ENCODE measurements at places on chromosomes 1 and 21.
A peak's percentile ranks its signal among the peaks of the same experiment; 100 is the strongest.

- no peak for DNase-seq
These were observed 90.2 kb downstream of the ESRRG start for GRCh38 chr1:216632980-216633379.

DNA sequence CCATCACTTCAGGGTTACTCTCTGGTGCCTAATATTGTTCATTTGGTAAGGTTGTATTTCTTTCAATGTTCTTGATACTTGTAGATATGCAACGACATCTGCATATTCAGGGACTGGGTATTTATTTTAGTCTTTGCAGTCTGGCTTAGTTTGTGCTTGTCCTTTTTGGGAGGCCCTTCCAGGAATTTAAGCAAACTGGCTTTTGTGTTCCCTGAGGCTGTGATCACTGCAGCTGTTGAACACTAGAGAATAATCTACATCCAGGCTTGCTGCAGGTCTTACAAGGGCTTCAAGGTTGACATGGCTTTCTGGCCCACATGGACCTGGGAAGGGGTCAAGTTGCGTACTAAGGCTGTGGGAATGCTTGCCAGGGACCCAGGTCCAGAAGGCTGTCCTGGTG lies 72.1 kb downstream of the CCDC18 start:
- DNase-seq = no peak

GRCh38 chr1:84000954-84001495 lies 2.1 kb upstream of the TTLL7 start:
- peak; percentile 33 for DNase-seq

DNA sequence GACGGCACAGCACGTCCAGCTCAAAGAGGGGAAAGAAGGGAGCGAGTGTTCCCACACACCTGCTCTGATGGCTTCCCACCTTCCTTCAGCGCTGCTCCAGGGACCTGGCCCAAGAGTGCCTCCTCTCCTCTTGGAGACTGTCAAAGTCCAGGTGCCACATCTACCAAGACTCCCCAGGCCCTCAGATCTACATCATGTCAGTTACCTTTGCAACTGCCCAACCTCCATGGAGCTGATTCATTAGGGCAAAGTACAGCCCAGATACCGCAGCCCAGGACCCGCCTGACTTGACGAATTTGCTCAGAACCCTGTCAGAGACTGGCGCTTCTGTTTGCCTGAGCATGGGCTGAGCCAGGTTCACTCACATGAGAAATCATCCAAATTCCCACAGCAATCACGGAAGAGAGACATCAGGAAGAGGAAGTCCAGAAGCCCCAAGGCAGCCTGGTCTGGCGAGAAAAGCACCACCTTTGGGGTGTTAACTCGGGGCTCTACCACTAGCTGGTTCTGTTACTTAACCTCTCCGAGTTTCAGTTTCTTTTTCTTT lies at the start of gene SEC16B:
Gene SEC16B, minus strand, starts transcription at position 234 of the 547 bp plus-strand sequence. CDS start 2,077 bp downstream, outside the sequence.
- no peak for DNase-seq

DNA sequence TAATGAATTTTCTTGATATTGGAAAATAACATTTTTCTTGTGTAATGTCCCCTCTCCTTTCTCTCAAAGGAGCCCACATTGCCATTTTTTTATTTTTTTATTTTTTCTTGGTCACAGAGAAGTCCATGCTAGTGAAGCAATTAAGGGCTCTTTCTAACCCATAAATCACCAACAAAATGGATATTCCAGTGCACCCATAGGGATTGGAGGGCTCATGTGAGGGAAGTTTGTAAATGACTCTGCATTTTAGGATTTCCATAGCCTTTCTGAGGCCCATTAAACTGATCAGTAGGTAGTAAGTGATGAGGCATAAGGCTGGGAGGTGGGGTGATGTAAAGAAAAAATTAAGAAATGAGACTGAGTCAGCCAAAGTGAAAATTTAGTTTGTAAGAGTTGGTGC lies 55.9 kb upstream of the JAK1 start:
- no peak for DNase-seq

DNA sequence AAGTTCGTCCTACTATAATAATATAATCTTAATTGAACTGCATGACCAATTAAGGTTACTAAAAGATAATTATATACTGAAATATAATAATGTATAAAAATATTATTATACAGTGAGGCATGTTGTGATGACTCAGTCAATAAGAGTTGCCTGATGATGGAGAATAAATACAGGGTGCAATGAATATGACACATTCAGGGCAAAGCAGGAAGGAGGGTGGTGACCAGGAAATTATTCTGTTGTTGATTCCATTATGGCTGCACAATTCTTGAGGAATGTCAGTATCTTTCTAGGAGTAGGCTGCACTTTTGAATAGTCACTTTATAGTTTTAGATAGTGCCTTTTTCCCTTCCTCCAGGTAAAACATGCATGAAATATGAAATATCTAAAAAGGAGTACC lies 46.4 kb upstream of the RGS21 start:
- no peak for DNase-seq

DNA sequence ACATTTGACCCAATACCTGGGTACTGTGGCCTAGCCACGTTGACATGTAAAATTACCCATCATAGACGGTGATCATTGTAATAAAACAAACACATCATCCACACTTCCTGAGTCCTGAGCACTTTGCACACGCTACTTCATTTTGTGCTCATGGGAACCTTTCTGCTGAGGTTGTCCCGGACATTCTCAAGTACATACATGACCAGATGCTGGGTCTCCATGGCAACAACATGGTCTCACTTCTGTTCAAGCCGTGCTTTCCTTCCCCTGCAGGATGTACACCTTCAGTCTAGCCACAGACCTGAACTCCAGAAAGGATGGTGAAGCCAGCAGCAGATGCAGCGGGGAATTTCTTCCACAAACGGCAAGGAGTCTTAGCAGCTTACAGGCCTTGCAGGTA lies 22.7 kb downstream of the UBASH3A start:
- DNase-seq = no peak

GRCh38 chr1:154582885-154583284 lies 15.3 kb downstream of the CHRNB2 start:
- DNase-seq = no peak

- no peak for DNase-seq
These were observed 525.6 kb upstream of the CAMK1G start for GRCh38 chr1:209057901-209058300.

DNA sequence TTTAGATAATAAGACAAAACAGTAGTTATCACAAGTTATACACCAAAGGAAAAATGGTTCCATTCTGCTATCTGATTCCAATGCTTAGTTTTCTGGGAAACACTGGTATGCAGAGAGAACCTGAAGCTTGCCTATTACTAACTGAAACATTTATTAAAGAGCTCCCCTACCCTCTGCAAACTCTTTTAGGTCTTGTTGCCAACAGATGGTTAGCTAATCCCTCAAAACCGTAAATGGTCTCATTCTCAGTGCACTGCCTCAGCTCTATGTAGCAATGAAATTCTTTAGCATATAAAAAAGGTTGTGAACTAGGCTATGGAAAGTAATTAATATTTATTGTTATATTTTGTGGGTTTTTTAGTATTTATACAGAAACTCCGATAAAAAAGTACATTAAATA lies 20.4 kb downstream of the C21orf91 start:
- DNase-seq = no peak

- peak; percentile 15 for DNase-seq
These were observed 1.7 kb downstream of the FAM78B start for GRCh38 chr1:166164995-166165660.
